ENCODE measurements at places on chromosomes 16 and 17.

GRCh38 chr16:82017911-82018568 is 6.8 kb upstream of the SDR42E1 start:
- DNase-seq = no peak

DNA sequence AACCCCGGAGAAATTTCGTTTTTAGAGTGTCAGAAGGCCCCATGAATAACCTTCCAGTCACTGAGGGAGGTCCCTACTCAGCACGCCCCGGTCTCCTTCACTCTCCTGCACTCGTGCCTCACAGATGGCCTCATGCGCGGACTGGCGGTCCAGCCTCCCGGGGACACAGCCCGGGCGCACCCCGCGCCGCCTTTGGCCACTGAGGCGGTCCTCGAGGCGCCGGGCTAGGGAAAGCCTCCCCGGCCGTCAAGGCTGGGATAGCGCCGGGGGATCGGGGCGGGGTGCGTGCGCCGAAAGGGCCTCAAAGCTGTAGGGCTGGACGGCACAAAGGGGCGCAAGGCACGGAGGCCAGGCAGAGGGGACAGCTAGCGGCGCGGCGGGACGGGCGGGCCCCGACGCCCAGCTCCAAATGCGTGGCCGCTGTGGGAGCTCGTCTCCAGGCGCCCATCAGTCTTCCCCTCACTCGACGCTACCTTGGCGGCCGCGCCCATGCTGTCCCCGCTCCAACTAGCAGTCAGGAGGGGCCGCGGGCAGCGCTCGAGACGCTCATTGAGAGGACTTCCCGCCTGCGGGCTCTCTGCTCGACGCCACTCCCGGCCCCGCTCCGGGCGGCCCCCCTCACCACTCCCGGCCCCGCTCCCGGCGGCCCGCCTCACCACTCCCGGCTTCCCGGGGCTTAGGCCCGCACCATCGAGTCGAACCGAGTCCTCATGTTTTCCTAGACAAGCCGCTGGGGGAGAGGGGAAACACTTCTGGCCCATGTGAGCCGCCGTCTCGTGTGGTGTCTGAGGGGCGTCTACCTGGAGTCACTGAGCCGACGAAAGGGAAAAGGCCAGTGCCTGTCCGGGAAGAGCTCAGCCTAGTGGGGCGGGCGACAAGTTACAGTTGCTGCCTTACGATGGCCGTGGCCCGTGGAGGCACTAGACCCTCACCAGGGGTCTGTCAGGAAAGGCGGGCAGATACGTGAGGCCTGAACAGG is at the start of gene USP6:
TSS of gene USP6 (plus strand) at position 360 of the 979 bp plus-strand sequence. CDS start 14,336 bp downstream, outside the sequence.
- DNase-seq = no peak

DNA sequence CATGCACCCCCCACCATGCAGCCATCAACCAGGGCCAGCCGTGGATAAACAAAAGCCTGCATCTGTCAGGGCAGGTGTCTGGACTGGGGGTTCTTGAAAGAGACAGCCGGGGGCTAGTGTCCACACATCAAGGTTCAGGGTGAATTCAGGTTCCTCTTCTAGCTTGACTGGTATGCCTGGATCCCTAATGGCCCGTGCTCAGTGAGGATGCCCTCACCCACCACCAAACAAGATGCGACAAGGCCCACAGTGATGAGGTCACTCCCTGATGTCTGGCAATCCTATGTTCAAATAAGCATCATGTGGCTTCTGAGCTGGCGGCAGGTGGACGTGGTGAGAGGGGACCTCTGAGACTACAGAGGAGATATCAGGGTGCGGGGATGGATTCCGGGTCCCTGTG is 64.6 kb downstream of the GOSR1 start:
- DNase-seq = no peak

DNA sequence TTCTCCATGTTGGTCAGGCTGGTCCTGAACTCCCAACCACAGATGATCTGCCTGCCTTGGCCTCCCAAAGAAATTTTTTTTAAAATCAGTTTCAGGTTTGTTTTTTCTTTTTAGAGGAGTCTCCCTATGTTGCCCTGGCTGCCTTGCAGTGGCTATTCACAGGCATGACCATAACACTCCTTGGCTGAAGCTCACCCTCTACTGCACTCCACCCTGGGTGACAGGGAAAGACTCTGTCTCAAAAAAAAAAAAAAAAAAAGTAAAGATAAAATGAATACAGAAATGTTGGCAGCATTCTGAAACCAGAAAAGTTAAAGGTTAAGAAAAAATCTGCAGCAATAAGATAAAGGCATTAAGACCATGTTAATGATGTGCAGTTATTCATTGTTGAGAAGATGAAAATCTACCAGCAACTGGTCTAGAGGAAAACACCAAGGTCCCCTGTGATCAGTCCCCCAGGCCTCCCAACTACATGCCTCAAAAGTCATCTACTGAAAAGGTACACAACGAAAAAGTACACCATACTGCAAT is 15.1 kb downstream of the YWHAE start:
- no peak for DNase-seq

DNA sequence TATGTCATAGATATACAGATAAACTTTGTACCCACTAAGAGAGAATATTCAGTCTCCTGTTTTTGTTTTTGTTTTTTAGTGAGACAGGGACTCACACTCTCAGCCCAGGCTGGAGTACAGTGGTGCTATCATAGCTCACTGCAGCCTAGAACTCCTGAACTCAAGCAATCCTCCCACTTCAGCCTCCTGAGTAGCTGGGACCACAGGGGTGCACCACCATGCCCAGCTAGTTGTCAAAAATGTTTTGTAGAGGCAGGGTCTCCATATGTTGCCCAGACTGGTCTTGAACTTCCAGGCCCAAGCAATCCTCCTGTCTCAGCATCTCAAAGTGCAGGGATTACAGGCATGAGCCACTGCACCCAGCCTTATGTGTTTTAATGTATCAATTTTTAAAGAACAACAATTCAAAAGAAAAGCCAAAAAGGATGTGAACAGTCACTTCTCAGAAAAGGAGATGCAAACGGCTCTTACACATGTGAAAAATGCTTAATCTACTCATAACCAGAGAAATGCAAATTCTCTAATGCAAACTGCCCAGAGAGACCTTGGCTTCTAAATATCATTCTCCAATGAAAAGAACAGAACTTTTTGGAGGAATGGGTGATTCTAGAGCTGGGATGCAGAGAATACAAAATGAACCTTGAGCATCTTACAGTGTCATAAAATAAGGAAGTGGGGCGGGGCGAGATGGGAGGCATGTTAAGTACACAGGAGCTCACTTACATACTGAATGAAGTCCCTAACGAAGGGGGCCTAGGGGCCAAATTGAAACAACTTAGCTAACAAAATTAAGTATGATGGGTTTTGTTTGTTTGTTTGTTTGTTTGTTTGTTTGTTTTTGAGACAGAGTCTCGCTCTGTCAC is 7.3 kb upstream of the CMTM3 start:
- no peak for DNase-seq

DNA sequence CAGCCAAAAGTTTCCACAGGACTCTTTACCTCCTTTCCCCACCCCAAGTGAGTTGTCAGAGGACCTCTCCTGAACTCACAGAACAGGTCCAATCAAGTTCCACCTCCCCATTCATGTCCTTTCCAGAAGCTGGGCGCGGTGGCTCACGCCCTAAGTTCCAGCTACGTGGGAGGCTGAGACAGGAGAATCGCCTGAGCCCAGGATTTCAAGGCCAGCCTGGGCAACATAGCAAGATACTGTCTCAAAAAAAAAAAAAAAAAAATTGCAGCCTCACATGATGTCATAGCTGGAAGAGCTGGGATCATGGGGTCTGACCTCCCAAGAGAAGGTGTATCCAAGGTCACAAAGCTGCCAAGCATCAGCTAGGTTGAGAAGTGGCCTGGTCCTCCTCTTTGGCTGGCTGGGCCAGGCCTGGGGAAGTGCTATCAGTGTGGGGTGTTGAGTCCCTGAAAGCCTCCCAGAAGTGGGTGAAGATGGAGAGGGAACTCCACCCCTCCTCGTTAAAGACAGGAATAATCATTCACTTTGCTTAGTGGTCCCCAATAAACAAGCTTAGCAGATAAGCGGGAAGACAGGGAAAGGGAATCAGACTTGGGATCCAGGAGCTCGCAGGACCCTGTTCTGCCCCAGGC is 5.5 kb upstream of the MNT start:
- DNase-seq = no peak

DNA sequence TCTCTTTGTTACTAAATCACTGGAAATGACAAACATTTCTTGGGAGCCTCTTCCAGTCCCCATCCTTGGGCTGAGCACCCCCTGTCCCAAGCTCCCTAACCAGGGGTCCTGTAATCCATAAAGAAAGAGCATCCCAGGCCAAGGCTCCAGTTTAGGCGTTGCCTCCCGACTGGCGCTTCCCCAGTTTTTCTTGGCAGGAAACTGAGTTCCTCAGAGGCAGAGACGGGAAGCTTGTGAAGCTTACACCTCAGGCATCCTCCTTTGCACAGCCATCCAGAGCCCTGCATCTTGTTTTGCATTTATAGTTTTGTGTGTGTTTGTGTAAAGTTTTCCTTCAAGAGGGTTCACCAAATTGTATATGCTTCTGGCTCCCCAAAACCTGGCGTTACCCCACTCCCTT is 7.1 kb downstream of the COPZ2 start:
- no peak for DNase-seq

GRCh38 chr17:36523113-36523512 is 11.6 kb downstream of the MYO19 start:
- DNase-seq = no peak

- no peak for DNase-seq
Observed at GRCh38 chr17:32019228-32019627, 12.0 kb downstream of the LRRC37B start.

GRCh38 chr16:77961814-77962213 is 60.5 kb upstream of the CLEC3A start:
- DNase-seq = no peak

Measured in fibroblast of skin of left quadriceps (primary cell).